ENCODE measurements at places on chromosomes 6 and 20. TPM values are rescaled to one million over a fixed set of nuclear protein-coding genes. Genes with fewer than 3 reads are reported as not detected.

SPEF1 gene
- polyA plus RNA-seq = 0.16 TPM

EGFL8 gene
- polyA plus RNA-seq = 22.8 TPM

DNAH8 gene
- polyA plus RNA-seq = 0.01 TPM

STXBP5 gene
- polyA plus RNA-seq = 6.8 TPM

SYTL3 gene
- 6.3 TPM for polyA plus RNA-seq

MCCD1 gene
- polyA plus RNA-seq = not detected

PACRG gene
- 2.2 TPM for polyA plus RNA-seq

MMP24 gene
- 0.67 TPM for polyA plus RNA-seq

Data from urinary bladder (tissue), 4 donors.